Stimulated activated CD8-positive, alpha-beta memory T cell treated with anti-CD3 and anti-CD28 coated beads, Interleukin-4, amount 100 ng/mL, for 1 hour (primary cell): ENCODE measurements at places on chromosomes 12 and 14.

GRCh38 chr12:87323369-87323768 is 705.8 kb downstream of the C12orf50 start:
- no peak for DNase-seq

DNA sequence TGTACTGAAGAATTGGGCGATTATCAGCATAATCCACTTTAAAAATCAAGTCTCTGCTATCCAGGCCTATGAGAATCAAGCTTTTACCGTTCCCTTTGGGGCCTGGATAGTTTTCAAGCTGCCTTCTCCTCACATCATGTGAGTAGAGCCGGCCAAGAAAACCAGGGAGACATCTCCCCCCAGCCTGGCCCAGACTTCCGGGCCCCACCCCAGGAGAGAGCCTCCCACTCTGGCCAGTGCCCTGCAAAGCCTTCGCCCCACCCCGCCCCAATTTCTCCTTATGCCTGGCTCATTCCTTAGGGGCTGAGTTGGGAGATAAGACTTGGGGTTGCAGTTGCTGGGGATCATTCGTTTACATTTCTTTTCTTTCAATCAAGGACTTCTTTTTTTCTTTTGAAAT is 1.4 kb upstream of the TMEM132C start:
- no peak for DNase-seq

DNA sequence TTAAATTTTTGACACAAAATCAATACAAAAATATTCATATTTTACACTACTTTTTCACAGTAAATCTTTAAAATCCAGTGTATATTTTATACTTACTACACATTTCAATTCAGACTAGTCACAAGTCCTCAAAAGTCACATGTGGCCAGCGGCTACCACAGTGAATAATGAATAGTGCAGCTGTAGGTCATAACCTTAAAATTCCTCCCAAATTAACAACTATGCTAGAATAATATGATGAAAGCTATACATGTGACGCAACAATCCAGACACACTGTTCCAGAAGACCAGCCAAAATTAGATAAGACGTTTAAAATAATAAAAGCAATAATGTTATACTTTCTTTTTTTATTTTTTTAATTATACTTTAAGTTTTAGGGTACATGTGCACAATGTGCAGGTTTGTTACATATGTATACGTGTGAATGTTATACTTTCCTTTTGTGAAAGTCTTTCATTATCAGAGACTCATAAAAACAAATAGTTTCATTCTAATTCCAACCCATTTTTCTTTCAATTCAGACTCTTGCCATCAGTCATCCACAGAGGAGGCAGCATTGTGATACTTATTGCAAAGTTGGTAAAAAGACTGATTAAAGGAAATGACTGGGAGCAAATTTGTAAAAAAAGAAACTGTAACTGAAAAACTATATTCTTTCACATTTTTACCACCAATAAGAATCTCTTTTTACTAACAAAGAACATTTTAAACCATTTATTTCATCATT is 67.0 kb downstream of the C2CD5 start:
- DNase-seq, result no peak

GRCh38 chr14:65478596-65478995 is 66.1 kb downstream of the FUT8 start:
- no peak for DNase-seq

GRCh38 chr14:65234752-65235361 is 132.5 kb upstream of the MAX start:
- DNase-seq, result no peak

DNA sequence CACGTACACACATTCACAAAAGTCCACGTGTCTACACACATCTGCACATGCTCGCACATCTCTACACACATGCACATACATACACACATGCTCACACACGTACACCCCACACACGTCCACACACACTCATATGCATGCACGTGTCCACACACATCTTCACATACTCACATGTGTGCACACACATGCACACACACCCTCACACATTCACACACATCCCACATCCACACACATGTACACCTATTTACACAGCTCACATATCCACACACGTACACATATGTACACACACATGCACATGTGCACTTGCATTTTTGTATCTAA is 3.6 kb downstream of the ADGRD1 start:
- no peak for DNase-seq

- no peak for DNase-seq
Observed at GRCh38 chr12:31471051-31471450, 119.9 kb downstream of the DENND5B start.

- DNase-seq, result no peak
Observed at GRCh38 chr12:96054244-96054610, 18.8 kb upstream of the LTA4H start.

GRCh38 chr12:117466677-117467362 is 105.4 kb upstream of the NOS1 start:
- no peak for DNase-seq

- DNase-seq, result no peak
Observed at GRCh38 chr12:52423661-52424500, 10.3 kb downstream of the KRT75 start.

DNA sequence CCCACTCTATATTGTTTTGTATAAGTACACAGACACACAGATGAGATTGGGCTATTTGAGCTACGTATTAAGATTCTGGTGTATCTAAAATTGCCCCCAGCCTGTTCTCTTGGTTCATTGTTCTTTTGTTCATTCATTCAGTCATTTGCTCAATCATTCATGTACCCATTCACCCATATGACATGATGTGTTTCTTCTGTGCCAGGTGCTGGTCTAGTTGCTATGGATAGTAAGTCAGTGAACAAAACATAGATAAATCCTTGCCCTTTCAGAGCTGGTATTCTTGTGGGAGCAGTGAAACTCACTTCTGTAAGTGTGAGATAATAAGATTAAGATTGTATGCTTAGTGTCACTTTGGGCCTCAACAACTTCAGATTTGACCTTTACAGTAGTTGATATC is 191.3 kb downstream of the TMTC2 start:
- no peak for DNase-seq

DNA sequence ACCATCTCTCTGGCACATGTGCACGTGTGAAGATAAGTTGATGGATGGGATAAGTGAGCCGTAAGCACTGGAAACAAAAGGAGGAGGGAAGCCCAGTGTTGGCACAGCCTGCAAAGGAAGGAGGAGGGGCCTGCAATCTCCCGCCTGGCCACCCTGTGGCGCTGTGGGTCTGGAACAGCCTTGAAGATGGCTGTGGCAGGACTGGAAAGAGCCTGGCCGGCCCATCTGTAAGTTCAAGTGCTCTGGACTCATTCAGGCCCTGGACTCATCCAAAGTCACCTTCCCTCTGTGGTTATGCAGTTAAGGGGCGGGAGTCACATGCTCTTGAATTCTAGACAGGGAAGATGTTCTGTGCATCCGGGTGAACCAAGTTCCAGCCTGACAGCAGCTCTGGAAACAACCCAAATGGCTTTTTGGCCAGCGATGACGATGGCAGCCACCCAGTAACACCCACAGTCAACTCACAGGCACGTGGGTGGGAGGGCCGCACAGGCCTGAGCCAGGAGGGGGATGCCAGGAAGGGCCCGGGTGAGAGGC is 50.4 kb downstream of the CHGA start:
- no peak for DNase-seq

GRCh38 chr14:65179918-65180724 is 77.8 kb upstream of the MAX start:
- no peak for DNase-seq

GRCh38 chr14:96410119-96410518 is 18.2 kb downstream of the AK7 start:
- DNase-seq, result no peak

GRCh38 chr14:102554821-102555819 is 37.3 kb upstream of the RCOR1 start:
- DNase-seq, result no peak

GRCh38 chr14:97380539-97380941 is 583.4 kb downstream of the VRK1 start:
- DNase-seq, result peak; percentile 28

DNA sequence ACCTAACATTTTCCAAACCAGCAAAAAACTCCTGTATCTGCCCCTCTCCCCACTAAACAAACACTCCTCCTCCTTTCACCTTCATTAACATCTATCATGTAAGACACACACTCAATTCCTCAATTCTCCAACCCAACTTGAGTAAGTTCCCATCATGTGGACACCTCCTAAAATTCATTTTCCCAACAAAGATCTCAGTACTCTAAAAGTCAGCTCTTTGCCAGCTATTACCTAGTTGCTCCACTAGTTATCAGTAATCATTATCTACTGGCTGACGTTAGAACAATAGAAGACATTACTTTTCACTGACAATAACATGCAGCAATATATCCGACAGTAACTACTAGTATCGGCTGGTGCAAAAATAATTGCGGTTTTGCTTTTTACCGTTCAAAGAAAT is 42.1 kb downstream of the HNRNPC start:
- DNase-seq, result no peak

- DNase-seq, result no peak
Observed at GRCh38 chr12:46296822-46297221, 28.0 kb upstream of the SLC38A1 start.

- no peak for DNase-seq
Observed at GRCh38 chr12:57370696-57371095, 60.1 kb downstream of the R3HDM2 start.

DNA sequence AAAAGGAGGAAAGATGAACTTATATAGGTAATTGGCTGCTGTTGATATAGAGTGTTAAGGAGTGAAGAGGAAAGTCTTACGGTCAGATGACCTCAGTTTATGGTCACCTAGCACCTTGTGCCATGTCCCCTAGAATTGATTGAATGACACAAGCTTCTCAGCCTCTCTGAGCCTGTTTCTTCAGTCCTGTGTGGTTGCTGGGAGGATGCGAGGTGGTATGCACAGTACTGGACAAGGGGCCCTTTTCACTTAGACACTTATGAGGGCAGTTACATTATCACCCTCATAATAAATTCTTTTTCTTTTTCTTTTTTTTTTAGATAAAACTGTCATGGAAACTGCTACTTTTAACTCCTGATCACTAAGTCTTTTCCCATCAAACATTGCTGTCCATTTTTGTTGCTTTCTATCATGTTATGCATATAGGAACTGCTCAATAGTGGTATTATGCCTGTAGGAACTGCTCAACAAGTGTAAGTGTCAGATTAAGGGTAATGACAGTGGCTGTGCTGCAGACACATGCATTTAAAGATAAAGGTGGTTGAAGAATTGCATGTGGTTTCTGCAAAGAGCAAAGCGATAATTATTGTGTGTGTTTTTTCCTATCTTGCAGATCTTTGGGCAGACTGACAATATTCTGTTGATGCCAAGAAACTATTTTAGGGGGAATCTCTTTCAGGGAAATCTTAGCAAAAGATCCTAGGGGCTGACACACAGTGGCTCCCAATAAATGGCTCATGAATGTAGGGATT is 11.6 kb downstream of the ANO6 start:
- no peak for DNase-seq

DNA sequence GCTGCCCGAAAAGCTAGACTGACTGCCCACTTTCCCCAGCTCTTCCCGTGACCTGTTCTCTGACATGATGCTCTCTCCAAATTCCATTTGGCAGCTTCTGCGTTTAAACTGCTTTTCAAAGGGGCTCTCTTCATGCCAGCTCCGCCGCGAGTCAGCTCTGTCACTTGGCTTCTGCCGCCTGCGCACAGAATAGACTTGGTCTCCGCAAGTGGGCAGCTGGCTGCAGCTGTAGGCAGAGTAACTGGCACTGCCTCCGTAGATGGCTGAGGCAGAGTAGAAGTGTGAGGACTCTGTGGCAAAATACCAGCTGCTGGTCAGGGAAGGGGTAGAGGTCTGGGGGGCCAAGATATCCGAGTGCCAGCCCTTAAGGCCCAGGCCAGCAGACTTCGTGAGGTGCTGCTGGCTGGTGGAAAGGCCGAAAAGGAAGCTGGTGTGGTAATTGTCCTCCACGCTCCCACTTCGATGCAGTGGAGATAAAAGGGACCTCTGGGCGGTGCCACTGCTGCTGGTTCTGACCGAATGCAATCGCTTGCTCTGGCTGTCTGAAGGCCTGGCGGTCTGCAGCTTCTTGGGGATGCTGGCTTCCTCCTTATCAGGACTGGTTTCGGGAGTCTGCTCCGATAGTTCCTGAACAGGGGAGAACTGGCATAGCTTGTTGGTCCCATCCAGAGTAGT is 85.7 kb downstream of the DUSP16 start:
- DNase-seq, result no peak

GRCh38 chr14:68759937-68760336 is 32.9 kb downstream of the ZFP36L1 start:
- no peak for DNase-seq
